ENCODE measurements at places on chromosomes 5 and 9. TPM values are rescaled to one million over a fixed set of nuclear protein-coding genes. Genes with fewer than 3 reads are reported as not detected.

Gene CCNI2
- total RNA-seq = not detected

Gene PDE6A
- total RNA-seq = not detected

Gene LOX
- total RNA-seq = 1.4 TPM

Gene WDR38
- total RNA-seq = not detected

Gene GPRIN1
- 35.9 TPM for total RNA-seq

Data from neural crest cell (in vitro differentiated cells).